ENCODE measurements at places on chromosomes 7 and 10.
A peak's percentile ranks its signal among the peaks of the same experiment; 100 is the strongest.

DNA sequence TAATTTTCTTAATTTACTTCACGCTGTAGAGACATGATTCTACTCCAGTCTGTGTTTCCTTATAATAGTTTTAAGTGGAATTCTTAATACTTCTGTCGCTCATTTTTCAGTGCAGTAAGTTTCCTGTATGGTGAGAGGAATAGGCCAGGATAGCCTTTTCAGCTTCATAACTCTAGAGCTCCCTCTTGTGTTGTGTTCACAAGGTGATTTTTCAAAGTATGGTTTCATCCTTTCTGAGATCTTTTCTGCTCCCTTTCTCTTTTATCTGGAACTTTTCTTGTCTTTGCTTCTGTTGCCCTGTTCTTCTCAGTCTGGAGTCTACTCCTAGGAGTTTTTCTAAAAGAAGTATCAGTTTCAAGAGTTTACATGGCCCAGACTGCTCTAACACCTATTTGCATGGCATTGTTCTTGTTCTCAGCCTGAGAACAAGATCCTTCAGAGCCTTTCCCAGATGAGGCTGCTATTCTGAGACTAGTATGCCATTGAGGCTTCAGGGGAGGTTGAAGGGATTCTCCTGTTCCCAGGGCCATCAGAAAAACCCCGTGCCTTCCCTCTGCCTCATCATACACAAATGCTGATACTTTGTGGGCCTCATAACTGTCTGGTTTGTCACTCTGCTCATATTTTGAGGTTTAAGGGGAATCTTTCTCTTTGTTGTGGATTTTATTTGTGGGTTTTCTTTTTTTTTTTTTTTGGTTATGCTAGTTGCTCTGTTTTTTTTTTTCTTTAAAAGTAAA, 21.8 kb downstream of the NET1 start:
- peak; percentile 89 for DNase-seq

DNA sequence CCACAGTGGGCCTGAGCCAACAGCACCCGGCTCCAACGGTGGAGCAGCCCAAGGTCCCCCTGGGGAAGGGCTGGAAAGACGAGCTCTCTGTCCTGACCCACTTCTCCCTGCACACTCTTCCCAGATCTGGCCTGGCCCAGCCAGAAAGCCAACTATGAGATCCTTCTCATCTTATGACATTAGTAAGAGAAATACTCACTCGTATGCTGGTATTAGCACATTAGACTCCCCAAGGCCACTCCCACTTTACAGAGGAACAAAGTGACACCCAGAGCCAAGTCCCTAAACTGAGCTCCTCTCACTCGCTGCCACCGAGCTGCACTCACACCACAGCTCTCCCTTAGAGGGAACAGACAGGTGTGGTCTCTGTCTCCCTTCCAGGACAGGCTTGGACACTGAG, 24.8 kb downstream of the DLG5 start:
- no peak for DNase-seq

DNA sequence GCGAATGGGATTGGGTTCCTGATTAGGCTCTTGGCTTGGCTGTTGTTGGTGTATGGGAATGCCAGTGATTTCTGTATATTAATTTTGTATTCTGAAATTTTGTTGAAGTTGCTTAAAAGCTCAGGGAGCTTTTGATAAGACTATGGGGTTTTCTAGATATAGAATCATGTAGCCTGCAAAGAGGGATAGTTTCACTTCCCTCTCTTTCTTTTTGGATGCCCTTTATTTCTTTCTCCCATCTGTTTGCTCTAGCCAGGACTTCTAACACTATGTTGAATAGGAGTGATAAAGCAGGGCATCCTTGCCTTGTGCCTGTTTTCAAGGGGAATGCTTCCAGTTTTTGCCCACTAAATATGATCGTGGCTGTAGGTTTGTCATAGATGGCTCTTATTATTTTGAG, 40.4 kb upstream of the MPP7 start:
- no peak for DNase-seq

- DNase-seq = no peak
Observed at GRCh38 chr10:53013201-53013810, 240.7 kb upstream of the MBL2 start.

DNA sequence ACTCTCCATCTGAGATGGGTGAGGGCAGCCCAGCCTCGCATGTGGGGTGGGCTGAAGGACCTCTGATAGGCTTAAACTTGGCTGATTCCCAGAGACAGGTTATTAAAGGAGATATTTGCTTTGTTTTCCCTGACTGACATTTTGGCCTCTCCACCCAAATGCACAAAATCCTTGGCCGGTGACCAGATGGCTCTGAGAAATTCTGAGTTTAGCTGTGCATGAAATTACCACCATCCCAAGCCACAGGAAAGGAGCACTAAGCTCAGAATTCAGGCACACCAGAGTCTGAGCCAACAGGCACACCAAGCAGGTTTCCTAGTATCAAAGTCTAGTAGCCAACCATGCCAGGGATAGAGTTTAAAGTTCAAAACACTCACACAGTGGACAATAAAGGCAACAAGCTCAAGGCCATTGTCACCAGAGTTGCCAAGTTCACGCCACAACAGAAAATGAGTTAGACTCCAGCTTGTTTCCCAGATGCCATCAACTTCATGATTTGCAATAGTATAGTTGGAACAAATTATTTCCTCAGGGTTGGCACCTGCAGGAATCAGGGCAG, 387.6 kb downstream of the KCNMA1 start:
- no peak for DNase-seq

DNA sequence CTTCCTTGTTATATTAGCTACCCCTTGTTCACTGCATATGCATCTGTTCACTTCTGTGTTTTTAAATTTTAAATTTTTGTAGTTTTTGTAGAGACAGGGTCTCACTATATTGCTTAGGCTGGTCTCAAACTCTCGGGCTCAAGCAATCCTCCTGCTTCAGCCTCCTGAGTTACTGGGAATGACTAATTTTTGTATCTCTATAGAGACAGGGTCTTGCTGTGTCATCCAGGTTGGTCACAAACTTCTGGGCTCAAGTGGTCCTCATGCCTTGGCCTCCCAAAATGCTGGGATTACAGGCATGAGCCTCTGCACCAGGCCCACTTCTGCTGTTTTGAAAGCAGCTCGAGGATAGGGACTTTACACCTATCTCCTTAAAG, 64.6 kb downstream of the PRTFDC1 start:
- DNase-seq = no peak

- DNase-seq = no peak
Observed at GRCh38 chr7:110486549-110486948, 604.4 kb upstream of the LRRN3 start.

GRCh38 chr10:85408388-85408787, 958.2 kb downstream of the GRID1 start:
- no peak for DNase-seq

DNA sequence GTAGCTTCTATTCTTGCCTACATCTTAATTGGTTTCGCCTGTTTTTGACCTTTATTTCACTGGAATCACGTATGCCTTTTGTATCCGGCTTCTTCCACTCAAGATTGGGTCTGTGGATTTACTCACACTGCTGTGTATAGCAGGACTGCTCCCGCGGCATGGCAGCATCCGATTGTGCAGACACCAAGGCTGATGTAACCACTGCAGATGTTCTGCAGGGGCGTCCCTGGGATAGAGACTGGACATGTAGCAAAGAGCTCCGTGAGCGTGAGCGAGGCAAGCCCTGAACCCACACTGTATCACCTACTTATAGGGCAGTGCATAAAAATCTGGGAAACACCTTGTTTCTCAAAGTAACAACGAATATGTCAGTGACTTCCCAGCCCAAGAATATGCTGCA, 11.4 kb upstream of the IDI2 start:
- no peak for DNase-seq

GRCh38 chr7:132804849-132805485, 228.7 kb upstream of the PLXNA4 start:
- no peak for DNase-seq

- DNase-seq = peak; percentile 16
Observed at GRCh38 chr10:96512524-96513304, 1.0 kb downstream of the TLL2 start.

- DNase-seq = no peak
Observed at GRCh38 chr7:140245611-140246105, 68.9 kb upstream of the KDM7A start.

- no peak for DNase-seq
Observed at GRCh38 chr10:113047605-113047962, 97.5 kb downstream of the TCF7L2 start.

DNA sequence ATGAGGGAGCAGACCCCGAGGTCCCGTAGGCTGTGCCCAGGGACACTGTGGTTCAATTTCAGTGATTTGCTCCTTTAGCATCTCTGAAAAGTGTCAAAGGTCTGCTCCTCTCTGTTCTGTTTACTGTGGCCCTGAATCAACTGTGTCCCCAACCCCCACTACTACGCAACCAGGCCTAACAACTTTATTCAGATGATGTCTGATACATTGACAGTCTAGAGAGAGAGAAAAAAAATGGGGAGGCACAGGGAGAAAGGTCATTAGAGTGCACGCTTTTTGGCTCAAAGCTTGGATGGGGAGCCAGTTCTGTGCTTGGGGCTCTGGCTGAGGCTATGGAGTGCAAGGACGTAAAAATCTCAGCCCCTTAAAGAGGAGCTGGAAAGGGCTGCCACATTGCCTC, 77.9 kb downstream of the FAM107B start:
- no peak for DNase-seq

GRCh38 chr10:20616056-20616671, 280.9 kb downstream of the NEBL start:
- DNase-seq = no peak

GRCh38 chr10:6176691-6177231, 26.0 kb upstream of the PFKFB3 start:
- no peak for DNase-seq

DNA sequence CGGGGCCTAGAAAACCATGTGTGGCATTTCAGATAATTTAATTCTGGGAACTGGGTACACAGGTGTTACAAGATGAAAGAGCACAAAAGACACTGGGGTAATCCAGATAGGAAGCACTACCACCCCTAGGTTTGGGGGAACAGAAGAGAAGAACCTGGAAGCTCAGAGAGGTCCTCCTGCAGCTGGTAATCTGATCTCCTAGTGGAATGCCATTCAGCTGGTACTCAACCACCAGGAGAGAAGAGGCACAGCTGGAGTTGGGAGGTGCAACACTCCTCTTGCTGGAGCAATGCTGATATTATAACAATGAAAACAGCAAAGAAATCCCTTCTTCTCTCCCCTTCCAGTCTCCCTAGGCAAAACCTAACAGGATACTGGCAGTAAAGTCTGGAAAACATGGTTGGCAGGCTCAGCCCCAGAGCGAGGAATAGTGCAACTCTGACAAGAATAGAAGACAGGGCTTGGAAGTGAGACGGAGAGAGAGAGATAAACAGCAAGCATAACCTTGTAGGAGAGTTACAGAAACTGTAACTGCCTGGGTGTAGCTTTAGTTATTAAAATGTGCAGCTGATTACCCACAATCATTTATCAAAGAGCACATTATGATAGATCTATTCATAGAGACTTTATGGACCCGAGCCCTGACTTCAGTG, 35.0 kb downstream of the NRF1 start:
- no peak for DNase-seq

DNA sequence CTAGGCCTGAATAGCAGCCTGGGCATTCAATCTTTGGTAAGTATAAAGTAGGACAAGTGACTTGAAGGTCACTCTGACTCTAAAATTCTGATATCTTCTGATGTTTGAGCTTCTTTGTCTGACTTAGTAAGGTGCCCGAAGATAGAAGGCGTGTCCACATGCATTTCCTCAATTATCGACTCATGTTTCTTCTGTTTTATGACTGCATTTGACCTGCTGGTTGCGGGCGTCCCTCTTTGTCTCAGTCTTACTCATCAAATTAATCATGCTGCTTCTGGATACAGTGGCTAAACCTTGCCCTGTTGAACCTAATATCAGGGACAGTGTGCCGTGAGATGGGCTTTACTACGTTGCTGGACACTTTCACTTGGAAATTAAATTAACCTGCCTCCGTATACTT, 534.1 kb downstream of the SDK1 start:
- DNase-seq = no peak

GRCh38 chr10:89206402-89207180, 526 bp downstream of the CH25H start:
- DNase-seq = no peak

GRCh38 chr10:13730956-13731355, 144.2 kb downstream of the PRPF18 start:
- no peak for DNase-seq

- no peak for DNase-seq
Observed at GRCh38 chr10:75018686-75019307, 92.7 kb upstream of the SAMD8 start.

DNA sequence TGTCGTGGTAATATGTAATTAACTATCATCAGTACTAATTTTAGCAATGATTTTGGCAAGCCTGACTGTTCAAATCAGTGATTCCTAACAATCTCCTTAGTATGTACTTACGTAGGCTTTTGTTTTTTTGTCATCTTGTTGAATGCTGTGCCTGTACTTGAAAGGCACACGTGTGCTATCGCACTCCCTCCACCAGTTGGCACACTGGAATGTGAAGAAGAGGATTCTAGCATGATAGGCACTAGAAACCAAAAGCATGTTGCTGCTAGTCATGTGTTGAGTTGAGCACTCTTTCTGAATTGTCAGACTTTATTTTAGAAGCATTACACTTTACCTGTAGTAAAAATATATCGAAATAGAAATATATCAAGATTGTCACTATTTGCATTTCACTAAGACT, 59.1 kb downstream of the TASOR2 start:
- DNase-seq = no peak

DNA sequence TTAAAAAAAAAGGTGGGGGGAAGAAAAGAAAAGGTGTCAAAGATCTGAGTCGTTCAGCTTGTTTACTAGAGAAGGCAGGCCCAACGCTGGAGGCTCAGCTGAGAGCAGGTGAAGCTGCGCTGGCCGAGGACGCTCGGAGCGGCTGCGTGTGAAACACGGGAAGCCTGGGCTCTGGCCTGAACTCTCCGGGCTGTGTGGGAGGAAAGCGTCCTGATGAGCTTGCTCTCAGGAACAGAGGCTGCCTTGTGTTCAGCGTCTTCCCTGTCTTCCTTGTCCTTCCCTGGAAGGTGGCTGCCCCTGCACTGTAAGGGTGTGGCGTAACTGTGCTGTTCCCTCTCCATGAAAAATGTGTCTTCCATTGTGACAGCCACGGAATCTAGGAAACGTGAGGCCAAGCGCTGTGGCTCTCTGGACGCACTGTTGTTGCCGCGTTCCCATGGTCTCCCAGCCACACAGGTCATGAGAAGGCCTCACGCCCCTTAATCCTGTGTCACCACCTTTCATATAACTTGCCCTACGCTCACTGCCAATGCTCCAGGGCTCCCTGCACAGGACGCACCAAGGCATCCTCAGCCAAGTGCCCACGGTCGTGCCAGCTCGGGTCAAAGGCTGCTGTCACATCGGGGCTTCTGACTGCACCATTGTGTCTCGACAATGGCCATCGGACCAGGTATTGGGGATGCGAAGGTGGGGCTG, 15.8 kb downstream of the IL15RA start:
- DNase-seq = no peak

- peak; percentile 10 for DNase-seq
Observed at GRCh38 chr7:17939211-17939605, 1.1 kb downstream of the SNX13 start.

- no peak for DNase-seq
Observed at GRCh38 chr7:121012919-121013318, 24.4 kb downstream of the CPED1 start.

Data from fibroblast of skin of abdomen (primary cell).